ENCODE measurements at places on chromosomes 11 and 22.
A peak's percentile ranks its signal among the peaks of the same experiment; 100 is the strongest.

DNA sequence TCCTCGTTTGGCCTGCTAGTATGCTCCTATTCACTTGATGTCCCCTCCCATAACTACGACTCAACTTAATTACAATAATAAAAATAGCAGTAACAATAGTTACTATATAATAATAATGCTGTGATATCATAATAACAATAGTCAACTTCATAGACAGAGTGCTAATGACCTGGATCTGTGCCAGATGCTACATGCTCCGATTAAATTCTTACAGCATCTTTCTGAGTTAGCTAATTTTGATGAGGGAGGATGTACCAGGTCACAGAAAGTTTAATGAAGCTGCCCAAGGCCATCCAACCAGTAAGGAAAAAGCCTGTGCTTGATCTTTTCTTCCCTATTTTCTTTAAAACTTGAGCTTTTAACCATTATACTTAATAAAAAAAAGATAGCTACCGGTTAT is 413.4 kb upstream of the LRRC4C start:
- DNase-seq: no peak

DNA sequence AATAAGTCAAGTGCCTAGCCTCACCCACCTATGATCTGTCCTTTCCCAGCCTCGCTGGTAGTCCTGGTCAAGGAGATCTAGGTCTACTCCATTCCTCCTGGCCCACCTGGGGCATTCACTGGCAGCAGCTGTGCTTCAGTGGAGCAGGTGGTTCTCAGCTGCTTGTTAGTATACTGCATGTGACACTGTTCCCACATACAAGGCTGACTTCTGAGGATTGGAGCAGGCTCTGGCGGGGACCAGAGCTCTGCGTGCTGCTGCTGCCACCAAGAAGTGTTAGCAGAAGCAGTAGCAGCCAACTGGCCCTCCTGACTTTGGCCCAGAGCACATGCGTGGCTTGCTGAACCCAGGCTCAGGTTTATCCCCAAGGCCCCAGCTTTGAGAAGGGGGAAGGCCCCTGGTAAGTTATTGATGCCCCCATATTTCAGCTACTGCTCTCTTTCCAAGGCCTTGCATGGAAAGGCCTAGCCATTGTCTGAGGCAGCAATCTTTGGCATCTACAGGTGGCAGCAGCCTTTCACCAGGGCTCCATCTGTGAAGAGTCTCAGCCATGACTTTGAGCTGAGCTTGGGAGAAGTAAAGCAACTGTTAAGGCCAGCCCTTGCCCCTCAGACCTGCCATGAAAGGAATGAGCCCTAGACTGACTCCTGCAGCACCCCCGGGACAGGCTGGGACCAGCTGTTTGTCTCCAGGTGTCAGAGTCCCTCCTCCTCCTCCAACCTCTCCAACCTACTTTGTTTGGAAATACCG is 26.5 kb downstream of the ARHGAP1 start:
- no peak for DNase-seq

DNA sequence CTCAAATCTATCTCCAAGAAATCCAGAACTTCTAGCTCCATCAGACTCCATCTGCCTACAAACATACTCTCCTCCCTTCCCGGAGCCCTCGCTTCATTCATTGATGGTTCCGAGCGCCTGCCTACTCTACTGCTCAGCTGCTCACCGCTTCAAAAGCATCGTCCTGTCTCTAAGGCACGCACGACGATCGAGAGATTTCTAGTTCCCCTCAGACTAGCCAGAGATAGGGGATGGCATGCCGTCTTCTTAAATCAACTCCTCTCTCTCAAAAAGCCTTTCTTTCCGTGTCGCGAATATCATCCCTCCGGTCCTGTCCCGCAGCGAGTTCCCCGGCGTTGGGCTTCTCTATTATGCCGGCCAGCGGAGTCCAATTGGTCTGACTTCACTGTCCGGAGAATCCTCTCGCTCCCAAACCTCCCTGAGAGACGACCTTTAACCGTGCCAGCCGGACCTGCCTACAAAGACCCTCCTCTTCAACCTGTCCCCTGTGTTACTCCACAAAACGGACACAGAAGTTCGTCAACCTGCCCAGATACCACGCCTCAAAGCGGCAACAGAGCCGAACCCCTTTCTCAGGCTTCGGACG is 592 bp downstream of the EEF1G start:
- no peak for DNase-seq

- DNase-seq: no peak
Measured at GRCh38 chr11:121179306-121179705, 78.3 kb downstream of the TECTA start.

- DNase-seq: no peak
Measured at GRCh38 chr22:27113211-27113635, 455.8 kb downstream of the MIAT start.

DNA sequence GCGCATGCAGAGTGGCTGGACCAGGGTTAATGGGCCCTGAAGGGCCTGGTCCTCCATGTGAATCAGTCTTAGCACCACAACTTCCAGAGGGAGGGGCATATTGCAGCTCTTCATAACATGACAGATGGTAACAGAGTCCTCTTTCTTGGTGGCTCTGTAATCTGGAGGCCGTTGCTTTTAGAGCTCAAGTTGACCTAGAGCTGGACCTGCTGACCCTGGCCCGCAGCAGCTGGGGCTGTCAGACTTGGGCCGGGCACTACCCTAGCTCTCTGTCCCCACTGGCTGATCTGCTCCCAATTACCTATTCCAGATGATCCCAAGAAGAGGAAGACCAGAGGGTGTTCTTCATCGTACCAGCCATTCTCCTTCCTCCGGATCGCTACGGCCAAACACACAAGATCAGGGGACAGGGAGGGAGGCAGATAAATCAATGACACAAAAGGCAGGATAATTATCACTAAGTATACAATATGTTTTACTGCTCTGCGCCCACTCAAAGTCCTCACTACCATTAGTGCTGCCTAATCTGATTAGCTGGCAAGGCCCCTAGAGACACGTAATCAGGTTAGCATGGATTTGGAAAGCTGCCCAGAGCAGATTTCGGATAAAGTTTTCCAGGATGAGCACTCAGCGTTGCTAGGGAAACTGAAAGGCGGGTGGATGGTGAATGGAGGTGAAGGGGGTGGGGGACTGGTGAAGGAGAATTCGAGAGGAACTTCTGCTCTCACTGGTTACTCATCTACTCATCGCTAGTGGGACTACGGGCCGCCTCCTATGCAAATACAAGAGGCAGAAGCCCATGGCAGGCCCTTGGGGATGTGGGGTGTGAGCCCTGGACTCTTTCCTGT is 64.5 kb upstream of the PHOX2A start:
- peak; percentile 94 for DNase-seq

- no peak for DNase-seq
Measured at GRCh38 chr11:133163463-133164419, 368.6 kb downstream of the OPCML start.

DNA sequence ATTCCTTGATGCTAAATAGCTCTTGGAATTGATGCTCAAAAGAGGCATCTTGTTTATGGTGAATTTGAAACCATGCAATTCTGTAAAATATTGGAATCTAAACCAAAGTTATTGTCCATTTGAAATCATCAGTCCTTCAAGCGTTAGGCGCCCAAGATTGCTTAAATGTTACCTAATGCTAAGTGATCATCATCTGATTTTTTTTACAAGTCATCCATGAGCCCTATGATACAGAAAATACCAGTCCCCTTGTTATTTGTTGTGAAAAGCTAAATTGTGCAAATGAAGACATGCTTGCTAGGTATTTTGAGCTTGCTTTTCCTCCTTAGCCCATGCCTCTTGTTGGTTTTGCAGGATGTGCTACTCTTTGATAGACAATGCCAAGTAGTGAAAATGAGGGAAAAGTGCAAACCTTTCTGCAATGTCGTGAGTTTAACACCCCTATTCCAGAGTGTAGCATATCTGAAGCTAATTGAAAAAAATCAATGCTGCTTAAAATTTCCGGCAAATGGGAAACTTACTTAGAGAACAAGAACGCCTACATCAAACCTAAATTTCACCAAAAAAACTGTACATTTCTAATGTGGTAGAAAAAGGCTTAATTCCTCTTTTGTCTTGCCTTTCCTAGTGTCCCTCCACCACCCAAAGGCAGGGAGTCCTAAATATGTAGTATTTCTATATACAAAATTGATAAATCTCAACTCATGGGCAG is 1.9 kb downstream of the GRK3 start:
- DNase-seq: no peak

DNA sequence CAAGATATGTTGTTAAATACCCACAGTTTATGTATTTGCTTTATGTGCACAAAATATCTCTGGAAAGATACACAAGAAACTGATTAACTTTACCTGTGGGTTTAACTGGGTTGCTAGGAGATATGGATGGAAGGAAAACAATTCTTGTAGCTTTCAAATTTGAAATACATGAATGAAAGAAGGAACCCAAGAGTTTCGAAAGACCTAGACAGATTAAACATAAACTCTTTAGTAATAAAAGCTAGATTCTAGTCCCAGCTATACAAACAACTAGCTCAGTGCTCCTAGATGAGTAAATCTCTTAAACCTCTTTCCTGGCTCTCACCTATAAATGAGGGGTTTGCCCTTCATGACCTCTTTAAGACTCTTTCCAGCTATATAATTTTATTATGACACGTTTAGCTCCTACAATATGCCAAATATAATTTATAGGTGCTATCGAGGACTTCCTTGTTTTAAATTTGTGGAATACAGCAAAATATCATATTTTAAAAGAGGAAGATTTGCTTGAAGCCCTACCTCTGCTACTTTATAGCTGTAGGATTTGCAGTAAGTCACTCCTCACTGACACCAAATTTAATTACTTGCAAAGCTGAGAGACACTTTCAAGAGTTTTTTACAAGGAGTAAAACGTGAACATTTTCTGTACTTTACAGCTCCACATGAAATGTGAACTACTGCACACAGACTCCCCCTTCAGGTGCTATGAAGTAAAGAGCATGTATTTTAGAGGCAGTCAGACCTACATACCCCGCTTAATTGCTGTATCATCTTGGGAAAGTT is 50.7 kb downstream of the RRAS2 start:
- DNase-seq: peak; percentile 12

DNA sequence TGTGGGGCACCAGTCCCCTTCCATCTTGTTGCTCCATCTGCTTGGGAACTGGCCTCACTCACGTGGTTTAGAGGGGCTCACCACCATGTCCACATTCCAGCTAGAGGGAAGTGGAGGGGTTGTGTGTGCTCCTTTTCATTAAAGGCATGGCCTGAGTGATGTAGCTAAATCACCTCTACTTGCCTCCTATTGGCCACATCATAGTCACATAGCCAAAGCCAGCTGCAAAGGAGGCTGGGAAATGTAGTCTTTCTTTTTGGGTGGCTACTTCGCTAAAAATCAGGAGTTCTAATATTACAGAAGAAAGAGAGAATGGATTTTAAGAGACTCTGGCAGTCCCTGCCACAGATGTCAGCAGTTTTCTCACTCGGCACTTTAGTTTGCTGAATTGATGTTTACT is 63.0 kb upstream of the ALX4 start:
- DNase-seq: no peak

GRCh38 chr11:88597387-88597786 is 259.9 kb upstream of the CTSC start:
- DNase-seq: no peak

DNA sequence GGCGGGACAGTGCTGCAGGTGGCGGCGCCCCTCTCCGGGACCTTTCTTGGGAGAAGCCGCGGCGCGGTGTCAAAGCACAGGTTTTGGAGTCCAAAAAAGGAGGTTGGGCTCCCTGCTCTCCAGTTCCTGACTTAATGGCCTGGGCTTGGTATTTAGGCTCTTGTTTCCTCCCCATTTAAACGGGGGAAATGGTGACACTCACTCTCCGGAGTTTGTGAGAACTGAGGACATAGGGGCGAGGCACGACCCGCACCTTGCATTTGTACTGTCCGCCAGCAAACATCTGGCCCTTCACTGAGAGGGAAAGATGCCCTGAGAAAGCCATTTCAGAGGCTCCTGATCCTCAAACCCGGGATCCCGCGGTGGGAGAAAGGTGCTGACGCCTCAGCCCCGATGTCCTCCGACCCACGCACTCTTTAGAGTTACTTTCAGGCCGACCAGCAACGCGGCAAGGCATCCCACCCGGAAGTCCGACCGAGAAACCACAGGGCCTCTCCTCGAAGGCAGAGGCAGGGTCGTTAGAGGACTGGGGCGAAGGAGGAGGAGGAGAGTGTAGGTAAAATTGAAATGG is 2.9 kb upstream of the WDR74 start:
- DNase-seq: no peak

DNA sequence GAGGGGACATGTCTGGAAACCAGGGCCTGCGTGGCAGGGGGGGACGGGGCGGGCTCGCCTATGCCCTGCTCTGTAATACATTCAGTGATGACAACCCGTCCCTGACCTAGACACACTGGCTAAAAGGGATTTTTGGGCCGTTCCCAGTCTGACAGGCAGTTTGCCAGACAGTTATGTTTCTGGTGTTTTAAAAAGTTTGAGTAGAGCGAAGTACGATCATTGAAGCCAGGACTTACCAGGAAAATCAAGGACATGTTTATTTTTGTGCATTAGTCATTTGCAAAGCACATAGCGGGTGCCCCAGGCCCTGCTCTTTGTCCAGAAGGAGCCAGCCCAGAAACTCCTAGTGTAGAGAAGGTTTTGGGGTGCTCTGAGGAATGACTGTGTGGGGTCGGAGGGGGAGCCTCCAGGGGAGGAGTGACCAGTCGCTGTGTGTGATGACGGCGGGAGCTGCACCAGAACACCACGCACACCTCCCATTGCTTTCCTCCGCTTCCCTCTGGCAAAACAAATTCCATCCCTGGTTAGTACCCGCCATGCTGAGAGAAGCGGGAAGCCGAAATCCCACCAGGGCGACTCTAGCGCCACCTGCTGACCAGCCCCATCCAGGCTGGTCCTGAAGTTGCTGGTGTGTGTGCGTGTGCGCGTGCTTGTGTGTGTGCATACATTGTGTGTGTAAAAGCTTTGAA is 50.8 kb downstream of the FBLN1 start:
- peak; percentile 28 for DNase-seq

- DNase-seq: no peak
Measured at GRCh38 chr11:78982473-78982872, 407.8 kb upstream of the NARS2 start.

DNA sequence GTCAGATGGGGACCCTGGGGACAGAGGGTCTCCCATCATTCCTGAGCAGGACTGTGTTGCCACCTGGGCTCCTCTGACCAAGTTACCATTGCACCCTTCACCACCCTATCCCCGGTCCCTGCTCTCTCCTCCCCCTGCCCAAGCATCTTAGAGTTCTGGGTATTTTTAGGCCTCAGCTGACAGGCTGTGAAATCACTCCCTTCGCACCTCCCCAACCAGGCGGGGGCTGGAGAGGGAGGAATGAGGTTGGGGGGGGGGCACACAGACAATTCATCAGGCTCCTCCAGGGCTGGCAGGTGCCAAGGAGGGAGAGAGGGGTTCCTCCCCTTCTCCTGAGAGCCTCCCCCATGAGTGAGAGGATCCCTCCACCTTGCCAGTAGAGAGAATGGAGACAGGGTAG is 9.0 kb downstream of the SYT7 start:
- no peak for DNase-seq

- no peak for DNase-seq
Measured at GRCh38 chr11:113874581-113875233, 665 bp downstream of the USP28 start.

DNA sequence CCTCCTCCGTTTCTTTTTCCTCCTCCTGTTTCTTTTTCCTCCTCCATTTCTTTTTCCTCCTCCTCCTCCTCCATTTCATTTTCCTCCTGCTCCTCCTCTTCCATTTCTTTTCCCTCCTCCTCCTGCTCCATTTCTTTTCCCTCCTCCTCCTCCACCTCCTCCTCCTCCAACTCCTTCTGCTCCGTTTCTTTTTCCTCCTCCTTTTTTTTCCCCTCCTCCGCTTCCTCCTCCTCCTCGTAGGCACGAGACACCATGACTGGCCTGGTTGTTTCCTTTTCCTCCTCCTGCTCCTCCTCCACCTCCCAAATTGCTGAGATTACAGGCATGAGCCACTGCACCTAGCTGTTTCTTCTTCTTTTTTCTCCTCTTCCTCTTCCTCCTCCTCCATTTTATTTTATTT is 25.6 kb upstream of the DRICH1 start:
- no peak for DNase-seq

Data from NCI-H226 (cell line).